ENCODE measurements at places on chromosomes 2 and 18.

DNA sequence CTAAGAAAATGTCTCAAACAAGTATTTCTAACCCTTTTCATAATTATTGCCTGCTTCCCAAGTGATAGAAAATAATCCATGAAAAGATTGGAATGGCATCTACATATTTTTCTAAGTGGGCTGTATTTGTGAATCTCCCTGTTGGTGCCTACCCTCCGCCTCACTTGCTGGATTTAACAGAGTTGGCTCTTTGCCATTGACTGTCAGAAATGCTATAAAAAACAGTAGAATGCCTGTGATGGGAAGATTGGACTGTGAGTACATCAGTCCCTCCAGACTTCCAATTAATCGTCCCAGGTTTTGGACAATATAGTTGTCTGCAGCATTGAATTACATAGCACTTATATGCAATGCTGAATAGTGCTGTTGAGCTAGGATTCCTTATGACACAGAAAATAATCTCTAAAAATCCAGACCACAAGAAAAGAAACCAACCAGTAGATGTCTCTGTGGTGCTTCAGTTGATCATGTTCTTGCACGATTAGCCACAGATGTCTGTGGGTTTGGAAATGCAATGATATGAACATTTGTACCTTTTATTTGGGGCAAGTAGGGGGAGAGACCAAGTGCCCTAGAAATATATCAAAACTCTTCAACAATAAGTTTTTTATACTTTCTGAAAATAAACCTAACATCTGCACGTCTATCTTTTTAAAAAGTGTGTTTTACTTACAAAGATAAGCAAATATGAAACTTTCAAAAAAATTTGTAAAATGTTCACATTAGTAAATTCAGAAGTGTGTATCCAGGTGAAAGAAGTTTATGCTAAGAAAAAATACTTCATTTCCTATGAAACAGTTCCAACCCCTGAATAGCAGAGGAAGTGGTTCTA is 88.5 kb downstream of the DYNAP start:
- DNase-seq: no peak

DNA sequence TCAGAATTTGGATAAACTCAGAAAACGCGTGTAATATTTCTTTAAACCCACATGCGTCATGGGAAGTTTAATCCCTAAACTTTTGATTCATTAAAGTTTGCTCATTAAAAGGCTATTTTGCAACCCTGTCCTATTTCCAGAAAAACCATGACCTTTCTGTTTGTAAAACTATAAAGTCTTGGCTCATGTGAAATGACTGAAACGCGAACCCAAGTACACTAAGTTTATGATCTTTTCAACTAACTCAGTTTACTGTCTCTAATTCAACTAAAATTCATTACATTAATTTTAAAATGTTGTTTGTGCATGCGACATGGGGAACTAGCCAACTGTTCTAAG is 3.9 kb upstream of the RPL31 start:
- no peak for DNase-seq

DNA sequence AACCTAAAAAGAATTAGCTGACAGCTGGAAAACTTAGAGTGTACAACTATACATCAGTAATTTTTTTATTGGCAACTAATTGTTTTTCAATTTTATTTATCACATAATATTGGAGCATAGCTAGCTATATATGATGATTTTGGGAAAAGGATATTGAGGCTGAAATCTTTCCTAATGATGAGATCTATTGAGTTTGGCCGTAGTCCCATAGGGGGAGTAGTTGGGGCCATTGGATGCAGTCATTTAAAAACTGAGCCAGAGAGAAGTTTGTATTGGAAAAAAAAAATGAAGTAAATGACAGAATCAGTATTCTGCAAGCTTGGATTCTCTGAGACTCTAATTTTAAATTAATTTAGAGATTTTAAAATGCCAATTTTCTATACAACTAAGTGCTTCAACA is 179.8 kb downstream of the LTBP1 start:
- DNase-seq: no peak

DNA sequence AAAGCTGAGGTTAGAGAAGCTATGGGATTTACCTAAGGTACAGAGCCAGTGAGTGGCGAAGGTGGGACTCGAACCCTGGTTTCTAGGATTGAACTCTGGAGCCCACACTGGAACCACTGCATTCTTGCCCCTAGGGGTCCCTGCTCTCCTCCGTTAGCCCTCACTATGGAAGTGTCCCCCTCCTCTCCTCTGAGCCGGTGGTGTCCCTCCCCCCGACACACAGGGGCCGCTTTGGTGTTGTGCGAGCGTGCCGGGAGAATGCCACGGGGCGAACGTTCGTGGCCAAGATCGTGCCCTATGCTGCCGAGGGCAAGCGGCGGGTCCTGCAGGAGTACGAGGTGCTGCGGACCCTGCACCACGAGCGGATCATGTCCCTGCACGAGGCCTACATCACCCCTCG is 8.5 kb upstream of the GMPPA start:
- no peak for DNase-seq

GRCh38 chr2:158988501-158988900 is 20.1 kb downstream of the TANC1 start:
- DNase-seq: no peak

GRCh38 chr2:85018049-85018447 is 47.1 kb downstream of the KCMF1 start:
- DNase-seq: no peak

GRCh38 chr2:55120634-55121359 is 70.5 kb upstream of the RTN4 start:
- DNase-seq: no peak

- no peak for DNase-seq
Observed at GRCh38 chr2:62313449-62314227, 117.7 kb downstream of the B3GNT2 start.

DNA sequence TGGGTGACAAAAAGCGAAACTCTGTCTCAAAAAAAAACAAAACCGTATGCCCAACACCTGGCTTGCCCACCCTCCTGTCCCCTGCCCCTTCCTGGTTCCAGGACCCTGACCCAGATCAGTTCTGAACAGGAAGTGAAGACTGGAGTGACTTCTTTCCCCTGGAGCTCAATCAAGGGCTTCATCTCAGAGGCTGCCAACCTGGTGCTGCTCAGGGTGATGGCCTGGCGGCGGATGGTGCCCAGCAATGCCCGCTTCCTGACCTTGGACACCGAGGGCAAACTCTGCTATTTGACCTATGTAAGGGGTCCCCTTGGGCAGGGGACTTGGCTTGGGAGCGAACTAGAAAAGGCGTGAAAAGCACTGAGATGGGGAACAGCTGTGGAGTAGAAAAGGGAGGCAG is 5.9 kb downstream of the CATIP start:
- no peak for DNase-seq

DNA sequence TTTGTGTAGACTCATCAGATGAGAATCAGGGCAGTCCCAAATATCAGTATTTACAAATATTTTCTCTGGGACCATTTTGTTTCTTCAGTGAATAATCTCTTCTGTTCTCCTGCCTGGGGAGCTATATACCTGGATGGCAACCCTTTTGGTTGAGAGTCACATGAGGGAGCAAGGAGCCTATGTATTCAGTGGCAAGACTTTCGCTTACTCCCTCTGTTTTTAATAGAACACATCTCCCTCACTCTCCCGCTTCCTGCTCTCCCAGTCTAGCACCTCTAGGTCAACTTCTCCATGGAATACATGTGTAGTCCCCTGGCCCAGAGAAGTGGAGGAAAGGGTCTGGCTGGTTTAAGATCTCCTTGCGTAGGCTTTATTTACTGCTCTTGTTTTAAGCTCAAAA is 600.3 kb downstream of the CCDC85A start:
- no peak for DNase-seq

DNA sequence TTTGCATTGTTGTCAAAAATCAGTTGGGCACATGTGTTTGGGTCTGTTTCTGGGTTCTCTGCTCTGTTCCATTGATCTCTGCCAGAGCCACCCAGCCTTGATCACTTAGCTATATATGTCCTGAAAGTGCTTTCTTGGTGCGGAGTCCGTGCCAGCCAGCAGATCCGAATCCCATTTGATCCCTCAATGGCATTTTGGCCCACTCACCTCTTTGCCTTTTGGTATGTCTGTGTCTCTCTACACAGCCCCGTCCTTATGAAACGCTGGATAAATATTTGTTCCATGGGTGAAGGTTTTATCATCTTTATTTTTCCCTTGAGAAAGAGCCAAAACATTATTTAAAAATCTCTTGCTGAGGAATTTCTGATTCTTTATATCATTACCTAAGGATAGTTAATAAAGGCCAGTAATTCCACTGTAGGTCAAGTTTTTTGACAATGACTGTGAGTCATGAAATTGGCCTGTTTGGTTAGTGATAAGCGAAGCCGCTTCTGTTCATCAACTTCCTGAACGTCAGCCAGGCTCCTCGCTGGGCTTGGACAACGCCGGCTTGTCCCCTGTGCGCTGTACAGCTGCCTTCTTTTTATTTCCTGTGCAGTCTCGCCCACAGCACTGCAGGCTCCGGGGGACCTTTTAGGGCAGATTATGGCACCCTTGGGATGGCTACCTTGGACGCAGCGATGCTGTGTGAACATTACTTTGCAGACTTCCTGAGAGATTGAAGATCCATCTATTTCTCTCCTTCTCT is 24.9 kb downstream of the MTCL1 start:
- no peak for DNase-seq

DNA sequence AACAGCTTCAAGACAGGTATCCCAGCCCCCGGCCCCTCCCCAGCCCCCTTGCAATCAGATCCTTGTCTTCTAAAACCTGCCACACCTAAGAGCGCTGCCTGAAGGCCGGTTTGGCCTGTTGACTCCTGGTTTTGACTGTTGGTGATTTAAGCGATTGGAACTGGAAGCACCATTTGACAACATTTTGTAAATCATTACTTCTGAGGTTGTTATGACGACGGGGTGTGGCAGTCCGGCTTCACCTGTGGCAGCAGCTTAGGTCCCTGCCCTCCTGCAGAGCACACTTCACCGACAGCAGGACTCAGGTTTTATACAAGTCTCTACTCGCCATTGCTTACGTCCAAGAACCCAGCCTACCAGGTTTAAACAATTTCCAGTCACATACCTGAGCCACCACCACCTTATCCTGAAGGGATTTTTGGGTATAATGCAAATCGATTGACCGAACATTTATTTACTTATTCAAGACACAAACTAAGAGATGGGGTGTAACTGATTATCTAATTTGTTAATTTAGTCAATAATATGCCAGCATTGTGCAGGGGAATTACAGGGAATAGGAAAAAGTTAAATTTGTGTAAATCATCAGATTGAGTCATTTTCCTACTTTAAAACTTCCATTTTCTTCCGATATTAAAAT is 707 bp upstream of the DGUOK start:
- DNase-seq: no peak

DNA sequence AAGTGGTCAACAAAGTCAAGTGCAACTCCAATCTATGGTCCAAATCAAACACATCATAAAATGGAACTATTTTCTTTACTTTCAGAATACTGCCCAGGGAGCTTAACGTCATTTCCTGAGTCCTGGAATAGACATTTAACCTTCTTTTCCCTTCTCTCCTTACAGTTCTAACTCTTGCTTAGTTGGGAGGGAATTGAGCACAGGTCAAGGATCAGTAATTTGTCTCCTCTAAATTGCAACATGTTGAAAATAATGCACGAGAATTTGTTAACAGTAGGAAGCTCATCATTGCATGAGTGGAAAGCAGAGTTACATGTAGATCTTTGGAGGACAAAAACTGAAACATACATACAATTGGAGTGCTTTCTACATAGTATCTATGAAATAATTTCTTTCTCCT is 87.7 kb downstream of the MEP1B start:
- DNase-seq: no peak

- DNase-seq: no peak
Observed at GRCh38 chr2:179796213-179797007, 65.0 kb downstream of the ZNF385B start.

- DNase-seq: no peak
Observed at GRCh38 chr2:54330926-54331835, 75.2 kb upstream of the TSPYL6 start.

- DNase-seq: no peak
Observed at GRCh38 chr2:170276925-170277629, 99.1 kb downstream of the MYO3B start.

DNA sequence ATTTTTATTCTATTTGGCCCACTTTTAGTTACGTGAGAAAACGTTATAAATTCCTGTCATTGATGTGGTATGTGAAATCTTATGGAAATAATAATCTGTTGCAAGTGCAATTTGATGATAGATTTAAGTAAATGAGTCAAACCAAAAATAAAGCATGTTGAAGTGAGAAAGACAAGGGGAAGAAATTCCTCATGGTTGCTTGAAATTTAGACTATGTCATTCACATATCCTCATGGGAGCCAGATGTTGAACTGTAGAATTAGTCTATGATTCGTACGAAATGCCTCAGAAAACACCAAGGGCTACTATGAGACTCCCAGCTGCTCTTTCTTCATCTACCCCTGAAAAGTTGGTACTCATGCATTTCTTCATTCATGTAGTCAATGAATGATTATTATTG is 55.7 kb downstream of the KLHL14 start:
- DNase-seq: no peak

GRCh38 chr2:55581435-55581834 is 36.0 kb downstream of the PPP4R3B start:
- no peak for DNase-seq

GRCh38 chr2:171798156-171798820 is 95.8 kb downstream of the SLC25A12 start:
- no peak for DNase-seq

GRCh38 chr2:133576714-133577113 is 8.5 kb upstream of the NCKAP5 start:
- no peak for DNase-seq

DNA sequence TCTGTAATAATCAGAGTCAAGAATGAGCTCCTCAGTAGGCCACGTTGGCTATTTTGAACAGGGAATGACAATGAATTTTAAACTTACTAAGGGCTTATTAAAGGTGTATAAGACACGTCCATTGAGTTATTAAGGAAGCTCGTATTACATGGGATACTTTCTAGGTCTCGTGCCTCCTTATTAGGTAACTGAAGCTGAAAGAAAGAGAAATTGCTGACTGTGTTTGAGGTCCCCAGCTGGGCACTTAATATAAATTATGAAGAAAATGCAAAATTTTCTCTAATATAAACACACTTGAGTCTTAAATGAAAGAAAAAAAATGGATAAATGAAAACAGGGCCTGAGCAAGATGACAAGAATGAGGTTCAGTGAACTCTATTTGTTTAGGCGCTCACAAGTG is 21.8 kb downstream of the CLUL1 start:
- DNase-seq: no peak

DNA sequence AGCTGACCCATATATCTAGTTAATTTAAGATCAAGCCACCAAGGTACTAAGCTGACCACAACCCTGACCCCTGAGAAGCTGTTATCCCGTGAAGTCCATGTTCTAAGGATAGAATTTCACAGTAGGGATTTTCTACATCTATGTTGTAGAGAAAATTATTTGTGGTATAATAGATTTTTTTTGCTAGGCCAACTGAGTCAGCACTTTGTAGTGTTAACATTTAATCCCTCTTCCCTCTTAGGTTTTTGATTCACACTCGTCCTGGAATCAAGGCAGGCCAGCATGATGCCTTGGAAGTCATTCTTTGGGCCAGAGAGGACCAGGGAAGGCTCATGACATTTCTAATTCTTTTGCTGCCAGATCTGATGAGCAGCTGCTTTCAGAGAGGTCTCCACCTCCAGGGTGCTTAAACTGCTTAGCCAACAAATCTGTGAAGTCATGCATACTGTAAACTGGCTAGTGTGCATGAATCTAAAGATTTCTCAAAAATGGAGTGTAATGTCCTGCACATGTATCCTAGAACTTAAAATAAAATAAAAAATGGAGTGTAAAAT is 102.5 kb downstream of the RBM43 start:
- no peak for DNase-seq

- DNase-seq: no peak
Observed at GRCh38 chr18:79452190-79452990, 56.7 kb downstream of the NFATC1 start.

- no peak for DNase-seq
Observed at GRCh38 chr2:228615496-228615895, 434.0 kb upstream of the SPHKAP start.

- DNase-seq: no peak
Observed at GRCh38 chr2:197324801-197325200, 14.2 kb upstream of the ANKRD44 start.

Measured in stimulated activated CD4-positive, alpha-beta T cell treated with anti-CD3 and anti-CD28 coated beads, Interleukin-1b, Interleukin-23, amount 100 ng/mL, for 48 hours (primary cell).